SK-N-DZ (cell line): ENCODE measurements at places on chromosomes 4 and X.
A peak's percentile ranks its signal among the peaks of the same experiment; 100 is the strongest.

- no peak for DNase-seq
Measured at GRCh38 chr4:98181809-98182208, 38.5 kb upstream of the STPG2 start.

DNA sequence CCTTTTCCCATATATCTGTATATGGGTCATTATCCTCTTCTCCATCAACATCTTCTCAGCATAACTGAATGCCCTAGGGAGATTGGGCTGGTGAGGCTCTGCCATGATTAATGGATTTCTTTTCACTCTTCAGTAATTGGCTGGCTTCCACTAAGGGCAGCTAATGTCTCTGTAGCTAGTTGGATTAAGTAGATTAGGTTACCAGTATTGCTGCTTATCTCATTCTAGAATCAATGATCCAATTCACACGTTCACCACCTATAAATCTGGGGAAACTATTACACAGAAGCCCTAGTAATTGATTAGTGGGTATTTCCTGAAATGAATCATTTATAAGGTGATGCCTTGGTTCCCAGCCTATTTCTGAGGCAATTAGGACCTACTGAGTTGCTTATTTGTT lies 94.8 kb downstream of the KDR start:
- no peak for DNase-seq

DNA sequence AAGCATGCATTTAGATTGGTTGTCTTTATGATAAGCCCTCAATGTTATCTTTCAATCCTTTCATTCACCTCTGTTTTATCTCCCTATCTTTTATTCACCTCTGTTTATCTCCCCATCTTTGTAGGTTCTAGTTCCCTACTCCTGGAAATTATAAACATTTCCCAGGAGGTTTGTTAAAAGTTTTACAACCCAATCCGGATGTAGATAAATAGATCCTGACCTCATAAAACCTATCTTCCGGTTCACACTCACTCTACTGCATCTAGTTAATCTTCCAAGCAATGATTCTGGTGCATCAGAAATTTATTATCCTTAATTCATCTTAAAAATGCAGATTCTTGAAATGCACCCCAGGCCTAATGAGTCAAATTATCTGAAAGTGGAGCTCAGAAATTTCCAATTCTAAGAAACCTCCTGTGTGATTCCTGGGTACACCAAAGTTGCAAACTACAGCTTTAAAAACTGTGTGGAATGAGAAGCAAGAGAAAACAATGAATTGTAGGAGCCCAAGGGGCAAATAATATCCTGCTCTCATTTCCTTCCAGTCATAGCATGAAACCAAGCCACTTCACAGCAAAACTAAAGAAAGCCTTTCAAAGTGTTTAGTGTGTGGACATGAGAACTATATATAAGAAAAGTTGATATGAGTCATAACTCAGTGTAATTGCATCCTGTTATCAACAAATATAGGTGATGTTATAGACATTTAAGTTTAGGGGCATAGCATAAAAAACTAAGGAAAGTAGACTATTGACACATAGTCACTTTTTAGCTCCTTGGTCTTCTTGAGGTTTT lies 51.1 kb upstream of the UGT8 start:
- DNase-seq, result no peak

- DNase-seq, result no peak
Measured at GRCh38 chr4:156725257-156725656, 246.3 kb downstream of the PDGFC start.

GRCh38 chrX:69072486-69073006 lies 92.7 kb downstream of the PJA1 start:
- DNase-seq, result no peak

GRCh38 chr4:8894424-8894816 lies 22.8 kb upstream of the HMX1 start:
- DNase-seq, result no peak

- DNase-seq, result peak; percentile 26
Measured at GRCh38 chr4:88613417-88613875, 21.2 kb downstream of the HERC3 start.
